ENCODE measurements at places on chromosomes 5 and 9. TPM values are rescaled to one million over a fixed set of nuclear protein-coding genes. Genes with fewer than 3 reads are reported as not detected.
A peak's percentile ranks its signal among the peaks of the same experiment; 100 is the strongest.

The IRGM gene
- not detected for total RNA-seq

GRCh38 chr5:164727012-164727411 is 1221.6 kb downstream of the MAT2B start:
- DNase-seq, result no peak

GRCh38 chr9:88106492-88106891 is 31.8 kb downstream of the SPATA31C2 start:
- DNase-seq, result no peak

GRCh38 chr5:13946111-13946510 is 1.6 kb upstream of the DNAH5 start:
- no peak for DNase-seq

The DOCK2 gene
- total RNA-seq, result 0.62 TPM

GRCh38 chr5:87588316-87588715 is 175.6 kb upstream of the CCNH start:
- DNase-seq, result no peak

DNA sequence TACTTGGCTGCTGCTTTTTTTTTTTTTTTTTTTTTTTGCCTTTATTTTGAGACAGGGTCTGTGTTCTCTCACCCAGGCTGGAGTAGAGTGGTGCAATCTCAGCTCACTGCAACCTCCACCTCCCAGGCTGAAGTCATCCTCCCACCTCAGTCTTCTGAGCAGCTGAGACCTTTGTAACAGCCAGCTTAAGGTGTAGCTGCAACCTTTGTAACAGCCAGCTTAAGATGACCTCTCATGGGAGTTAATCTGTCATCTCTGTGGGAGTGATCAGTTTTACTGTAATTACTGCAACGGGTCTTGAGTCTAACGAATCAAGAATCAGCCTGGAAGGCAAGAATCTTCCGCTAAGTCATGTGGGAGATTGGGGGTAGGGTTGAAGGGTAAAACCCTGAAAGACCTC is 31.6 kb upstream of the SNX2 start:
- no peak for DNase-seq

GRCh38 chr9:116933251-116933650 is 246.1 kb downstream of the TRIM32 start:
- DNase-seq, result no peak

GRCh38 chr9:94802793-94803192 is 76.3 kb downstream of the AOPEP start:
- no peak for DNase-seq

- DNase-seq, result no peak
These were observed 145.9 kb upstream of the IRX2 start for GRCh38 chr5:2897276-2897961.

The LEAP2 gene
- 0.99 TPM for total RNA-seq

The LCN12 gene
- total RNA-seq, result 0.35 TPM

The SLC34A1 gene
- not detected for total RNA-seq

- peak; percentile 83 for DNase-seq
These were observed 2.2 kb upstream of the GNPDA1 start for GRCh38 chr5:142014911-142015584.

The MLANA gene
- not detected for total RNA-seq

DNA sequence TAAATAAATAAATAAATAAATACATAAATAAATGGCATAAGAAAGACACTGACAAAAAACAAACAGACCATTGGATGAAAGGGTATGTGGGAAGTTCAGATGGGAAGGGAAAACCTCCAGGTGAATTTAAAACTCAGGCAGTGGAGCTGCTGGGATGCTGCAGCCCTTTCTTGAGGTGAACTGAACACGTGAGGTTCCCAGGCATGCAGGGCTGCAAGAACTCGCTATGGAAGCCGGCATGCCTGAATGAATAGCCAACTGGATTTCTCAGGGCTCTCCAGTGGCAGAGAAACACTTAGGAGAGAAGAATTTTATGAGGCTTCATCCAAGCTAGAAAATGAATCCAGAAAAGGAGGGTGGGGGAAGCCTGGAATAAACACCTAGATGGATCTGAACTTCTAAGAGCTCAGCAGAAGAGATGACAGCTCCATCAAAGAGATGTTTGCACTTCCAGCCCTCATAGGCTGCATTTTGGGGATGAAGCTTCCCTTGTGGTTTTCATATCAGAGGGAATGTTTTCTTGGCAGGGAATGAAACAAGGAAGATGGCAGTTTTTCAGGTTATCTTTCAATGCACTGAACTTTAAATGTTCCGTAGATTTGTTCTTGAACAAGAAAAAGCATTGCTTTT is 224.2 kb upstream of the DAP start:
- DNase-seq, result no peak

DNA sequence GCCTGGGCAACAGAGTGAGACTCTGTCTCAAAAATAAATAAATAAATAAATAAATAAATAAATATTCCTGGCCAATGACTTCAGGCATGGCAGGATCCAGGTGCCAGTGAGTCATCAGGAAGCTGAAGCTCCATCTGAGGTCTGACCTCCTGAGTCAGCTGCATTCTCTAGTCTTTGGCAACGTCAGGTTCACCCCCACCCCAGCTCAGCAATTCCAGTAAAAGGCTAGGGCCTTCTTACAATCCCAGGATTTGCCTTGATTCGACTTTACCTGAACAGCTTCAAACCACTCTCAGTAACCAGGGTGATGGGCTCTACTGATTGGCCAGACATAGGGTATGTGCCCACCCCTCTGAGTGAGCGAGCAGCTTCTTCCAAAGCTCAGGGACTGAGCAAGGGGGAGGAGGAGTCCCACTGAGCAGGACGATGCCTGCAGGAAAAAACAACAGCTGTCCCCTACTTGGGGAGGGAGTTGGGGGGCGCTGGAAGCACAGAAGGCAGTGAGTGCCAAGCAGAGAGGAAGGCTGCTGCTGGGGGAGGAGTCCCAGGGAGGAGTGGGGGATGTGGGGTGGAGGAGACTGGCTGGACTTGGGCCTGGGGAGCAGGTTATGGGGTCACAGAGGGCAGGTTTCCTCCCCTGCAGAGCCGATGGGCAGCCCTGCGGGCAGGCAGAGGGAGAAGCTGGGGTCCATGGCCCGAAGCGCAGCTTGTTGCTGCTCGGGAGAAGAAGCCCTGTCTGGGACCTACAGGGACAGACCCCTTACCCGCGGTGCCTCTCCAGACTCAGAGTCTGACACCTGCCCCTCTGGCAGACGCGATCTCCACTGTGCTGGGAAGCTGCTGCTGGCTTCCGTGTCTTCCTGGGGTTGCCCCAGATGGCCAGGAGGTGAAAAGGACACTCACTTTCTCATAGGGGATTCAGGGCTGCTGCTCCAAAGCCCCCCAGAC is 25.9 kb upstream of the UNC5A start:
- peak; percentile 74 for DNase-seq

DNA sequence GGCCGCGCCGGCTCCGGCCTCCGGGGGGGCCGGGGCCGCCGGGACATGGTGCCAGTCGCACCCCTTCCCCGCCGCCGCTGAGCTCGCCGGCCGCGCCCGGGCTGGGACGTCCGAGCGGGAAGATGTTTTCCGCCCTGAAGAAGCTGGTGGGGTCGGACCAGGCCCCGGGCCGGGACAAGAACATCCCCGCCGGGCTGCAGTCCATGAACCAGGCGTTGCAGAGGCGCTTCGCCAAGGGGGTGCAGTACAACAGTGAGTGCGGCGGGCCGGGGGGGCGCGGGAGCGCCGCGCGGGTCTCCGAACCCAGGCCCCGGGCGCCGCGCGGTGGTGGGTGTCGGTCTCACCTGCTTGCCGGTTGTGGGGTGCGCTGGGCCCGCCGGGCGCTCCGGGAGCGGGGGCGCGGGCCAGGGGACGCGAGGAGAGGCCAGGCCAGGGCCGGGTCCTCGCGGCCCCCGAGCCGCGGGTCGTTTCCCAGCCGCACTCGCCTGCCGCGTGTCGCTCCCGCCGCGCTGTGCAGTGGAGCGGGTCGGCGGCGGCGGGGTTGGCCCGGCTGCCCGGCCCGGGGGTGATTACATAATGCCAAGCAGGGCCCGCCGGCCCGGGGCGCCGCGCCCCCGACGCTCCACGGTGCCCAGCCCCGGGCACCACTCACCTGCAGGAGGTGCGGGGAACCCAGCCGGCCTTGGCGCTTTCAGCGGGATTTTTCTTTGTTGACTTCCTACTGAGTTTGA is 492 bp downstream of the RABL6 start:
- peak; percentile 25 for DNase-seq

- no peak for DNase-seq
These were observed 557.0 kb downstream of the TLE1 start for GRCh38 chr9:81132318-81132717.

DNA sequence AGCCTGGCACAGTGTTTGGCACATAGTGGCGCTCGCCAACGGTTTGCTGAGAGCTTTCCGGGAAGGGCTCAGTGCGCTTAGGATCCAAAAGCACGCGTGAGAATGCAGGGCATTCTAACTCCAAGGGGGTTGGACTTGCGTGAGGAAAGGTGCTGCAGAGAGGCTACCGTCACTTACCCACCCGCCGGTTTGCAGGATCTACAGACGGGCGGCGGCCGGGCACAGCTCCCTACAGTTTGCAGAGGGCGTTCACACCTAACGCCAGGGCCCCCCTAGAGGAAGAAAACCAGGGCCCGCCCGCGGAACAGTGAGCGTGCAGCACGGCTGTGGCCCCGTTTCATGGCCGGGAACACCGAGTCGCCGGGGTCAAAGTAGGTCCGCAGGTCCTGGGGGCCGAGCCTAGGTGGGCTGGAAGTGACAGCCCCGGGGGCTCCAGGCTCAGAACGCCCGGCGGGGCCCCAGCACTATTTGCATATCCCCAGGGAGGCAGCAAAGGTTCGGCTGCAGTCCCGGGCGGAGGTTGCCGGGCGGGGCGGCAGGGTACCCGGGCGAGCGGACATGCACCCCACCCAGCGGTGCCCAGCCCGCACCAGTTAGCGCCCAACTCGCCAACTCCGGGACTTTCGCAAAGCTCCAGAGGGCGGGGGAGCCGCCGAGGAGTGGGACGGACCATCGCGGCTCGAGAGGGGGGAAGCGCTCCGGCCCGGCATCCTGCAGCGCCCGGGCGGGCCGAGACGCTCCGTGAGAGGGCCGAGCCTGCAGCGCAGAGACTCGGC is 526 bp upstream of the GALNT10 start:
- peak; percentile 55 for DNase-seq

DNA sequence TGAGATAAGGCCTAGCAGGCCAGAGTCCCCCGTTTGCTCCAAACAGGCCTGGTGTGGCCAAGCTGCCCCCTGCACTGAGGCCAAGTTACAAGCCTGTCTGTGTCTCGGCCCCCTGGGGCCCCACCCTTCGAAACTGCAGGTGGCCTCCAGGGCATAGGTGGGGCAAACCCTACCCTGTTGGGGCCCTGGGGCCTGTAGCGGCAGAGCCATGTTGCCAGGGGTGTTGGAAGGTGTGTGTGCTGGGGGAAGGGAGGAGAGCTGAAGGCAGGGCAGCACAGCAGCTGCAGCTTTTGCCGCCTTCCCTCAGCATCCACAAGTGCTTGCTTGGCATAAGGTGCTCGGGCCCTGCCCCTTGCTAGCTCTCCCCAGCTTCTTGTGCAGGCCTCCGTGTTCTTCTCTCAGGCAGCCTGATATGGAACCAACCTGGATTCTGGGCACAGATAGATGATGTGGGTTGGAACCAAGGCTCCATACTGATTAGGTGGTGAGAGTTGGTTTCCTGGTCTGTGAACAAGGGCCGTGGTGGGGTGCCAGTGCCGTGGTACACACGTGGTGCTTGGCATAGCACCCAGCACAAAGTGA is 12.7 kb downstream of the IRF1 start:
- no peak for DNase-seq

- no peak for DNase-seq
These were observed 30.3 kb downstream of the SARDH start for GRCh38 chr9:133707763-133708245.

The SPOUT1 gene
- 51.6 TPM for total RNA-seq

DNA sequence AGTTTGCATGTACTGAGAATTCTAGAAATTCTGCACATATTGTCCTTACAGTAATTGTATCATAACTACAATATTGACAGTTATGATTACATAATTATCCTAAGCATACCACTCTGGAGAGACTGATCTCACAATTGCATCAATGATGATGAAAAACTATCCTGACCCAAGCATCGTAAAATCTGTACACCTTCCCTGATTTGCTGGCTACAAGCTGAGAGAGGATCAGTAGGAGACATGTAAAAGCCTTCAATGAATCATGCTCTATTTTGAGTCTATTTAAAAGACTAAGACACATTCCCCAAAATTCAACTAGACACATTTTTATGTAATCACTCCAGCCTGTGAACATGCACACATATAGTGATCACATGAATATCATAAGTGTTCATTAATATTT is 1833.8 kb downstream of the EFNA5 start:
- DNase-seq, result no peak

DNA sequence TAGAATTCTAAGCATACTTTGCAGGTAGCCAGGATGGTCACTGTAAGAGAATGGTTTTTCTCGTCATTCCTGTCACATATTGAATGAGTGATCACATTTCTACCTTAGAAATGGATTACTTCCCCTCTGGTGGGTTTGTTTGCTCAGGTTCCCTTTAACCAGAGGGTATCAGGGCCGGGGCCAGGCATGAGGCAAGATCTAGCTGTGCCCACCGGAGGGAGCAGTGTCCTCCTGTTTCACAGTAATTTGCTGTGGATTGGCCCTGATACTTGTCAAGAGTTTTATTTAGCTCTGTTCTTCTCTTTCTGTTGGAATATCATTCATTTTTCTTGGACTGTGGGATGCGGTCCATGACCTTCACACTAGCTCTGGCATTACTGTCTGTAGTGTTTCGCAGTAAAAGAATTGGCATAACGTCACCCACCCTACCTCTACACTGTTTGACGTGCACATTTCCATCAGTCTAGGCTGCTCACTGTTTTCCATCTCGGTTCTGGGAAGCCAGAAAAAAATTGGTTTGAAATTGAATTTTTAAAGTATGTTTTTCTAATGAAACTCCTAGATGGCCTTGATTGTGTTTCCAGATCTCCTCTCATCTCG is 42.4 kb upstream of the ZBED3 start:
- DNase-seq, result peak; percentile 17

GRCh38 chr9:127567730-127568617 is 44.1 kb upstream of the STXBP1 start:
- DNase-seq, result no peak

The CCDC183 gene
- total RNA-seq, result 0.37 TPM

- peak; percentile 74 for DNase-seq
These were observed 131.5 kb downstream of the AGTPBP1 start for GRCh38 chr9:85610074-85610860.

The CCL27 gene
- not detected for total RNA-seq

GRCh38 chr5:68285851-68286611 is 70.5 kb downstream of the PIK3R1 start:
- peak; percentile 69 for DNase-seq

- no peak for DNase-seq
These were observed 127.5 kb downstream of the SH3GL2 start for GRCh38 chr9:17706347-17706746.

The ZNF618 gene
- total RNA-seq, result 60.6 TPM

DNA sequence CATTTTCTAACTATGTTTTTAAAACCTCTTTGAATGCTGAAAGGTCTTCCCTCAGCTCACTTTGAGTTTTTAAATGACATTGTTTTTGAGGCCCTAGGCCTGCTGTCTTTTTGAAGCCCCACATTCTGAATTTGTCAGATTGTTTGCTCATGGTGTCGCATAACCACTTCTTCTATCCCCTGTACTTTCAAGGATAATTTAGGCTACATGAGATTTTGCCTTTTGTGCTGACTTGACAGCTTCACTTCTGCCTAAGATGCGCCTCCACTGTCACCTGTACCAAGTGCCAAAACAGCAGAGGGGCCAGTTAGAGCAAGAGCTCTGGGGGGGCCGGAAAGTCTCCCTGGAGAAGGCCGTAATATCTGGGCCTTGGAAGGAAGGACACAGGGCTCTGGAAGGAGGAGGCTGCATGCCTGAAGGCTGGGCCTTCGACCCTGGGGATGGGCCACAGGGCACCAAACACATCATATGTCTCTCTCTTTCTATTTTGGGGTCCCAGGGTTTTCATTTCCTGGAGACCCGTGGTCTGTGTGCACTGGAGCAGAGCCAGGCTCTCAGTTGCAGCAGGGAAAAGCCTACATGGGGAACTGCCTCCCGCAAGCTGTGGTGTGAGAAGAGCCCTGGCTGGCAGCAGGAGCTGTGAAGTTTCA is 49.1 kb downstream of the NDST1 start:
- no peak for DNase-seq
